Stimulated activated CD8-positive, alpha-beta memory T cell treated with anti-CD3 and anti-CD28 coated beads, Interleukin-2, amount 100 ng/mL, for 48 hours (primary cell): ENCODE measurements at places on chromosomes 2 and 18.

- DNase-seq = no peak
Observed at GRCh38 chr18:55228707-55229106, 269.4 kb upstream of the CCDC68 start.

DNA sequence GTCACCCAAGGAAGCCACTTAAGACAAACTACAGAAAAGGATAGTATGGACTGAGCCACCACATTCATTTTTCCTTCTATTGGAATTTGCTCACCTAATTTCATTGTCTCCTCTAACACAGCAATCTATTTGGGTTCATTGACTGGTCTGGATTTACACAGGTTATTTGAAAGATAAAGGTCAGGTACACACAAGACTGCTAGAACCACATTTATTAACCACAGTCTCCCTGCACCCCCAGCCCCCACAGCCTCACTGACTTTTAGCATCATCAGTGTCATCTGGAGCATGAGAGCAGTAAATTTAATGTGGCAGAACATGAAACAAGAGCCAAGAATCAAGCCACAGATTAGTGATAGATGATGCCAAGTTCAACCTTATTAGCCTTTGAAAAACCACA, 226.9 kb upstream of the GYPC start:
- no peak for DNase-seq

DNA sequence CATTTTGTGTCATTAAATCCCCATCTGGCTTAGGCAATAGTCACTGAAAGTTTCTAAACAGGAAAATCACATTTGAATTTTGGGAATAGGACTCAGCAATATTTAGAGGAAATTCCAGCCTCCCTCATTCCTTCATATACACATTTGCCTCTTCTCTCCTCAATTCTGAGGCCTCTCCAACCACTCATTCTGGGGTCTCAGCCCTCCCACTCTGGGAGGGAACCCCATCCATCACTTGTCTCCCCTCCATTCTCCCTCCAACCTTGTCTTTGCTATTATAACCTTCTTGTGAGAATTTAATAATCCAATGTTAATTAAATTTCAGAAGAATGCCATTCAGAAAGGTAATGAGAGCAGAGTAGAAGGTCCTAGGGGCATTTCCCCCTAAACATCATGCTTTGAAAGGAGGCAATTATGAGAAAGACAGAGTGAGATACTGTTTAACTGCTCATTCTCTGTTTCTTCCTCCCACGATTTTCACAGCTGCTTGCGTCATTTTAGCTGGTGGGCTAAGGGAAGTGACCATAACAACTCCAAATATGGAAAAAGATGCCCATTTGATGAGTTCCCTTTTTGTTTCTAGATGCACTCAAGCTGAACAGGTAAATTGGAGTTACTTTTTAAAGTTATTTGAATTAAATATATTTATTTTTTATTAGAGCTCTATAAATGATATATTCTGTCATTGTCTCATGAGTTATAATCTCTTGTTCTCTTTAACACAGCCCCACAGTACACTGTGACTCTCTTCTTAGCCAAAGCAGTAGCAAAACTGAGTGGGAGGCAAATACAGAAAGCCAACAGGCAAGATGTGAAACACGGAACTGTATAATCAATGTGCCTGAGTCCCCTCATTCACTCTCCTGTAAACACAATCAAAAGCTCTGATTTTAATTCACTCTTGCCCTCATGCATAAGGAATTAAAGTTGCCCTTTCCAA, 135.1 kb downstream of the DLGAP1 start:
- no peak for DNase-seq

GRCh38 chr2:48902521-48902920, 147.0 kb upstream of the LHCGR start:
- DNase-seq = no peak
